Stimulated activated CD4-positive, alpha-beta T cell treated with anti-CD3 and anti-CD28 coated beads, TNF-alpha, amount 100 ng/mL, for 1 hour (primary cell): ENCODE measurements at places on chromosomes 13 and 19.

GRCh38 chr13:113776231-113777125, 17.5 kb downstream of the TMEM255B start:
- no peak for DNase-seq

GRCh38 chr19:49165111-49165750, 7.6 kb downstream of the TRPM4 start:
- DNase-seq = no peak

DNA sequence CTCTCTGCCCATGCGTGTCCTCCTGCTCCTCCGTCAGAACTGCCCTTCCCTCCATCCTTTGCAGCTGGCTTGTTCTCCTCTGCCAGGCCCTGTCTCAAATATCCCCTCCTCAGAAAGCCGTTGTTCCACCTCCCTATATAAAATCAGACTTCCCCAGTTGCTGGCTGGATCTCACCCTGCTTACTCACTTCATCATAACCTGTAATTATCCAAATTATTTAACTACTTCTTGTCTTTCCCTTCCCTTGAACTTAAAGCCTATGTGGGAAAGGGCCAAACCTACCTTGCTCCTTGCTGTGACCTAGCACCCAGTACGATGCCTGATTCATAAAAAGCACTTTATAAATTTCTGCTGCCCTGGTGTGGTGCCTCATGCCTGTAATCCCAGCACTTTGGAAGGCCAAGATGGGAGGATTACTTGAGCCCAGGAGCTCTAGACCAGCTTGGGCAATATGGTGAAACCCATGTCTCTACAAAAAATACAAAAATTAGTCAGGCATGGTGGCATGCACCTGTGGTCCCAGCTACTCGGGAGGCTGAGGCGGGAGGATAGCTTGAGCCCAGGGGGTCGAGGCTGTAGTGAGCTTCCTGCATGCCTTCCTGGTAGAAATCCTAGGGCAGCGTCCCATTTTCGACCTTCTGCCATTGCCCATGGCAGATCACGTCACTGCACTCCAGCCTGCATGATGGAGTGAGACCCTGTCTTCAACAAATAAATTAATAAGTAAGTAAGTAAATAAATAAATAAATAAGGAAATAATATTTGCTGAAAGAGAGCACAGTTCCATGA, 39.5 kb upstream of the ZNF536 start:
- no peak for DNase-seq

GRCh38 chr13:52945348-52945747, 83.3 kb upstream of the OLFM4 start:
- no peak for DNase-seq

- DNase-seq = peak; percentile 85
These were observed 7.5 kb upstream of the MADCAM1 start for GRCh38 chr19:488505-489417.

DNA sequence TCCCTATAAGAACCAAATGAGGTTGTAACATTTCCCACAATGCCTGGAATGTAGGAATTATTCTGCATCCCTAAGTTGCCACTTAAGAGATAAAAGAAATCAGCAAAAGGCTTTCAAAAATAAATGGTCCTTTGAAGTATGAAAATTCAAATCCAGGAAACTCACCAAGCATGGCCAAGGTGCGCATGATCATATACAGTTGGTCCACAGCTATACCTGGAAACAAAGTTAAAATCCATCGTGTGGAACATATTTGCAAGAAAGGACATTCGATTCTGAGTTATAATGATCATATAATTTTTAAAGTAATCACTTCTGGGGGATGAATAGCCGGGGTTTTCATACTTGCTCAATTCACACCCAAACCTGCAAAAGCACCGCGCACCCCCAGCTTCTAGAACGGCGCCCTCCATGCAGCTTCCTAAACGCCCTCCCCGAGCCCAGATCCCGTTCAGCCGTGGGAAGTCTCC, 525 bp downstream of the CARS2 start:
- DNase-seq = no peak
